ENCODE measurements at places on chromosomes 3 and 15. TPM values are rescaled to one million over a fixed set of nuclear protein-coding genes. Genes with fewer than 3 reads are reported as not detected.

GRCh38 chr3:116253511-116253910 lies 191.8 kb downstream of the LSAMP start:
- no peak overlapping the region for H3K4me3 ChIP-seq
- DNase-seq, result no peak
- no peaks in the 10 kb centered on the region for H3K4me1 ChIP-seq

GRCh38 chr3:70999730-71000129 lies 583.8 kb downstream of the FOXP1 start:
- peak overlapping the region; percentile 4 for H3K27ac ChIP-seq
- no peaks in the 10 kb centered on the region for H3K27me3 ChIP-seq
- peaks cover 9% of the 10 kb centered on the region for H3K36me3 ChIP-seq
- H3K4me1 ChIP-seq, result peaks cover 70% of the 10 kb centered on the region

- no peaks in the 10 kb centered on the region for H3K27me3 ChIP-seq
- H3K27ac ChIP-seq, result no peak overlapping the region
- H3K36me3 ChIP-seq, result no peaks in the 10 kb centered on the region
- H3K4me1 ChIP-seq, result no peaks in the 10 kb centered on the region
Measured at GRCh38 chr15:91142106-91142744, 42.2 kb downstream of the SV2B start.

DNA sequence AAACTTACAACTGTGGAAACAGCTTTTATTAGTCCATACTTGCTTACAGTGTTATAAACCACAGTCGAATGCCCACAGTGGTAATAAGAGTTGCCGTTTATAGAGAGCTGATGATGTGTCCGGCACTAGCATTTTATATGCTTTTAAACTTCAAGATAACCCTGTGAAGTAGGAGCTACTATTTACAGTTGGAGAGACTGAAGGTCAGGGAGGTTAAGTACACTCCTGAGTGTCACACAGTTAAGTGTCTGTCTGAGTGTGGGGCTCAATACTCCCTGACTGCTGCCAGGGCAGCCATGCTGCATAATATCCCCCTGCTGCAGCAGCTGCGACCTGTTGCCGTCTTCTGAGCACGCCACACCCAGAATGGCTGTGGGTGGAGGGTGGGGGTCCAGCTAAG lies 89.9 kb upstream of the TNFAIP8L3 start:
- no peak for DNase-seq
- H3K4me3 ChIP-seq, result no peak overlapping the region
- no peaks in the 10 kb centered on the region for H3K27me3 ChIP-seq
- no peaks in the 10 kb centered on the region for H3K36me3 ChIP-seq

GRCh38 chr3:109275702-109276293 lies 40.5 kb downstream of the DPPA2 start:
- H3K27me3 ChIP-seq, result no peaks in the 10 kb centered on the region
- no peak overlapping the region for H3K4me3 ChIP-seq
- no peak for DNase-seq
- H3K36me3 ChIP-seq, result no peaks in the 10 kb centered on the region
- peaks cover 7% of the 10 kb centered on the region for H3K4me1 ChIP-seq

DNA sequence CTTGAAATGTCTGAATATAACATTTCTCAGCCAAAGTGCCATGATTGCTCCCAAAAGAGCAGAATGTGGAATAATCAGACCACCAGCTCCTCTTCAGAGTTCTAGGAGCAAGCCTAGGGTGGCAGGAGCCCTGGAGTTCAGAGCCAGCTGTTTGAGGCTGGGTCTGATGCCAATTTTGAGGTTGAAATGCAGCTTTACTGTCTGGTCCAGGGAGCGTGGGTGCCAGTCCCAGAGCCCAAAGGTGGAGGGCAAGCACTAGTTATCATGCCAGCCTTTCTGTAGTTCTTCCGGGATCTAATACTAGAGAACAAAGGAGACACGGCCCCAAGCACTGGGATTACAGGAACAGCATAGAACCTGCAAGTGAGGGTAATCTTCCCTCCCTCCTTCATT lies 69.3 kb downstream of the TNFAIP8L3 start:
- no peaks in the 10 kb centered on the region for H3K36me3 ChIP-seq
- no peak overlapping the region for H3K27ac ChIP-seq
- no peak overlapping the region for H3K4me3 ChIP-seq
- H3K4me1 ChIP-seq, result no peaks in the 10 kb centered on the region
- DNase-seq, result no peak

- no peak for DNase-seq
- no peaks in the 10 kb centered on the region for H3K4me1 ChIP-seq
- no peaks in the 10 kb centered on the region for H3K27me3 ChIP-seq
- no peaks in the 10 kb centered on the region for H3K36me3 ChIP-seq
Measured at GRCh38 chr3:59406943-59407342, 357.1 kb upstream of the CFAP20DC start.

DNA sequence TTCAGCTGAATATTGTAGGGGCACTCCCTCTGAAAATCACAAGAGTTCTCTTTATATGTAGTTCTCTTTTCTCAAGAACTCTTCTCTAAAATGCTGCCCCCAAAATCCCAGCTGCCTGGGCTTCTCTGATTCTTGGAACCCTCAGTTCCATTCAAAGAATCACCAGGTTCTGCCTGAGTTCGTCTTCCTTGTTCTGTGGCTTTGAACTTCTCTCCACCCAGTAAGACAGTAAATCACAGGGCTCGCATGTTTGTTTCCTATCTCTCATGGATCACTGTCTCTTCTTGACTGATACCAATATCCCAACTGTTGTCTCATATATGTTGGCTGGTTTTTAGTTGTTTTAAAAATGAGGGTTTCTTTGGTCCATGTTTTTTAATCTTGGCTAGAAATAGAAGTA lies 359.5 kb upstream of the CBLB start:
- H3K4me3 ChIP-seq, result no peak overlapping the region
- no peak for DNase-seq
- H3K36me3 ChIP-seq, result no peaks in the 10 kb centered on the region
- no peaks in the 10 kb centered on the region for H3K27me3 ChIP-seq
- H3K4me1 ChIP-seq, result no peaks in the 10 kb centered on the region

ARHGEF3 gene
- total RNA-seq, result 14.7 TPM

ANKUB1 gene
- 0.13 TPM for total RNA-seq

CDHR4 gene
- not detected for total RNA-seq

All from esophagus muscularis mucosa (tissue), 4 donors.